ENCODE measurements at places on chromosomes 13 and 19.

DNA sequence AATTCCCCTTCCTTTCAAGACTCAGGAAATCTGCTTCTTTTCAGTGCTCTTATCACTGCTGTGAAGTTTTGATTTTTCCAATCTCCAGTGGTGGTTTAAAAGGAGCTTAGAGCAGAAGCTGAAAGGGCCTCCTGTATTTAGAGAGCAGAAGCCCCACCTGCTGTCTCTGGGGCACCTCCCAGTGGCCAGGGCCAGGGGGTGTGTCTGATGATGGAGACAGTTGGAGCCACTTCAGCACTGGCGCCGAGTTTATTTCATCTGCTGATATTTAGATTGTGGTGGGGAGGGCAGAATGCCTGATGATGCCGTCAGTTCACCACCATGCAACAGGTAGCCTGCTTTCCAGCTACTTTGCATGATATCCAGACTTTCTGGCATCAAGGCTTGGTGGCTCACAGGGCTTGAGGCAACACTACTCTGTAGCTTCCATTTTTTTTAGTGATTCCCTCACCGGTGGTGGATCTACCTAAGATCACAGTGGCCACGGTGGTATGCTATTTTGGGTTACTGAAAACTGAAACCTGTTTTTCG, 371.9 kb downstream of the KCNRG start:
- peak; percentile 56 for DNase-seq

DNA sequence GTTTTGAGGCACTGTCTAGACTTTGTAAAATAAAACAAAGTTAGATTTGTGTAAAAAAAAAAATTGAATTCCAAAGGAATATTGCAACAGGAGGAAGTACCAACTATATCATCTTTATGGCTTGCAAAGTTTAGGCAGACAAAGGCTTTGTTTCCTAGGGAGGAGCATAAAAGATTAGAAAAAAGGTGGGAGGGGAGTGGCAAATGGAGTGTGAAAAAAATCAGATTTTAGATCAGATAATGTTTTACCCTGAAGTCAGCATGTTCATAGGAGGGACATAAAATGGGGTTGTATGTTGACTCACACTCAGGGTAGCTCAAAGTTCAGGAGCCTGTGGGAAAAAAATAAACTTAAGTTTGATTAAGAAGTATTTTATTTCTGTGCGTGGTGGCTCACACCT, 3.7 kb downstream of the ZNF85 start:
- DNase-seq, result no peak

DNA sequence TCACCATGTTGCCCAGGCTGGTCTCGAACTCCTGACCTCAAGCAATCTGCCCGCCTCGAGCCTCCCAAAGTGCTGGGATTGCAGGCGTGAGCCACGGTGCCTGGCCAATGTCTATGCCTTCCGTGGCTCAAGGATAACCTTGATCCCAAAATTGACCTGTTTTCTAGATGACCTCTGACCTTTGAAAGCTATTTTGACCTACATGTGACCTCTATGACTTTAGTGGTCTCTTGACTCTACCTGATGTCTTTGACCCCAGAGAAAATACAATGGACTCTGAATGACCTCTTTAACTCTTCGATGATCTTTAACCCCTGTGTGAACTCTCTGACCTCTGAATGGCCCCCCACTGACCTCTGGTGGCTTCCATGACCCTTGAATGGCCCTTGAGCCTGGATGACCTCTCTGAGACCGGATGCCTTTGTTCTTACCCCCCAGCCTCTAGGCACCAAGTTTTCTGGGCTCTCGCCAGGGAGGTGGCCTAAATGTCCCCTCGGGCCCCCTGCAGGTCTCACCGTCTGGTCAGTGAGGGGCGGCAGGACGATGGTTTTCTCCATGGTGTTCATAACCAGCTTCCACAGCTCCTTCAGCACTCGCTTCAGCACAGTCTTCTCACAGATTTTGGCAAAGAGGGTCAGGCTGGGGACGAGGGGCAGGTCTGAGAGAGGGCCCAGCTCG, 63.7 kb downstream of the UNC13A start:
- no peak for DNase-seq

GRCh38 chr13:80705371-80706163, 364.6 kb upstream of the SPRY2 start:
- no peak for DNase-seq

GRCh38 chr13:74024314-74024713, 109.9 kb downstream of the KLF12 start:
- DNase-seq, result no peak

DNA sequence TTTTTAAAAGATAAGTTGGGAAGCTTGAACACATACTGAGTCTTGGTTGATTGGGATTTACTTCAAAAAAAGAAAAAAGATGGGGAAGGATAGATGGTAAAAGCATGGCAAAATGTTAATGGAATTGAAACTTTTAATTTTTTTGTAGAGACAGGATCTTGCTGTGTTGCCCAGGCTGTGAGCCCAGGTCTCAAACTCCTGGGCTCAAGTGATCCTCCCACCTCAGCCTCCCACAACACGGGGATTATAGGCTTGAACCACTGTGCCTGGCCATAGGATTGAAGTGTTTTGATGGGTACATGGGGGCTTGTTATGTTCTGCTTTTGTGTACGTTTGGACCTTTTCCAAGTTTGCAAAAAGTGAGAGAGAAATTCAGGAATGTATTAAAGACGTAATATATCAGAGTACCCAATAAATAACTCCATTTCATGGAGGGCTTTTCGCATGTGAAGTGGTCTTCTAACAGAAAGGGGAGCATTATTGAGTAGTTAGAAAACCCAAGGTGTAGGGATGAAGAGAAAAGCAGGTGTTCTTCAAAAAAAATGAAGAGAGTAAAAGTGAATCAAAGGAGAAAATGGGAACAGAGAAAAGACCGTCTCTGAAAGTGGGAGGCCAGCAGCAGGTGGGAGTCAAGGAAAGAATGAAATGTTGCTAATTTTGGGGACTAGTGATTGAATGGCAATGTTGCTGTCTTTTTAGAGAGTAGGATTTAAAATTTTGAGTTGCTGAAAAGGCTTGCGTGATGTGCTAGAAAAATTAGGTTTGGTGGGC, 55.2 kb downstream of the GARRE1 start:
- no peak for DNase-seq

DNA sequence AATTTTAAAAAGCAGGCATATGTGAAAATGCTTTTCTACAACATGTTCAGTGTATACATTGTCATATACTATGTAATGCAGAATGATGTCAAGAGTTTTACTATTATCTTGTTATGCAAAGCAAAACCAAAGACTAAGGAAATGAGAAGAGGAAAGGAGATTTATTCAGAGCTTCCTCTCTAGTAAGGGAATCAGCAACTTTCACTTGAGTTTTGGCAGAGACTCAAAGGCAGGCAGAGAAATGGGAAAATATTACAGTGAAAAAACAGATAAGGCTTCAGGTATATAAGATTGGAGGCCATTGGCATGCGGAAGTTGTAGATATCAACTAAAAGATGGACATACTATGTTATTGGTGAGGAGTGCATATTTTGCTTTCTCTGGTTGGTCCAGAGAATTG, 512.0 kb upstream of the PCDH20 start:
- DNase-seq, result no peak

DNA sequence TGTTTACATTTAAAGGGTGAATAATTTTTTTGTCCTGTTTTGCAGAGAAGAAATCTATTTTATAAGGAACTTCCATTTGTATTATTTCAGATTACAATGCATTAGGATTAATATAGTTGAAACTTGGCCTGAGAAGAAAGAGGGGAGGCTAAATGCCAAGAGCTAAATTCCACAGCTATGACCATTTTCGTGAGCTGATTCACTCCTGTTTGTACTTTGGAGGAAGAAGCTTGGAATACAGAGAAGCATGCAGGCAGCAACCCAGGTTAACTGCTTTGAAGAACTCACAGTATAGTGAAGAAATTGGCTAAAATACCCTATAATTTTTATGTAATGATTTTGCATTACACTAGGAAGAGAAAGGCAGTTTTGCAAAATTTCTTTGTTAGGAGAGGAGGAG, 309.4 kb upstream of the KLF12 start:
- DNase-seq, result no peak

GRCh38 chr19:50639121-50640112, at the start of gene SYT3:
Gene SYT3 (minus strand): TSS chr19:50639881. CDS start chr19:50637411, 2,470 bp downstream.
- DNase-seq, result peak; percentile 17

DNA sequence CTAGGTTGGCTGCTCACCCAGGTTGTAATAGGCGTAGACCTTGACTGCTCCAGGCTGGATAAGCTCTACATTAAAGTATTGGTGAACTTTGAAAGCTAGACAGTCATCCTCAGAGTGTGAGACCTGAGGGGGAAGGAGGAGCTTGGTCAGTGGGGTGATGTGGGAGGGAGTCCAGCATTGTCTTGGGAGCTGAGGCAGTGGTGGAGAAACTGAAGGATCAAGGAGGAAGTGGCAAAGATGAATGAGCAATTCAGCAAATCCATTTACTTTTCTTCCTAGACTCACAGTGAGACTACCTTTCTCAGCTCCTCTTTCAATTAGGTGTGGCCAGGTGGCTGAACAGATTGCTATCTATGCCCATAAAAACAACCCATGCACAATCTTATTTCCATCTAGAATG, 10.2 kb upstream of the TNFSF14 start:
- no peak for DNase-seq

DNA sequence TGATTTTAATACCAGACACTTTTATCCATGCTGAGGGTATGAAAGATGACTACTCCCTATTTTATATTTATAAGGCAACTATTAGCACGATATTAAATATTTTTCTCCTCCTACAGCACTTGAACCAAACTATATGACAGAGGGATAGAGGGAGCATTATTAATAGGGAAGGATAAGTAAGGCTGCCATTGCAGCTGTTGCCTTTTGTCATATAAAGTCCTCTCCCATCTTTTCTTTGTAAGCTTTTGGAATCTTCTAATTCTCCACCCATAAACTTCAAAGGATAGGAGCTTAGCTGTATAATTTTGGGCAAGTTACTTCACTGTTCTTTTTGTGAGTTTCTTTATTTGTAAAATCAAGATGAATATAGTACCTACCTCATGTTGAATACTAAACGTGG, 95.4 kb downstream of the ZMYM2 start:
- no peak for DNase-seq

DNA sequence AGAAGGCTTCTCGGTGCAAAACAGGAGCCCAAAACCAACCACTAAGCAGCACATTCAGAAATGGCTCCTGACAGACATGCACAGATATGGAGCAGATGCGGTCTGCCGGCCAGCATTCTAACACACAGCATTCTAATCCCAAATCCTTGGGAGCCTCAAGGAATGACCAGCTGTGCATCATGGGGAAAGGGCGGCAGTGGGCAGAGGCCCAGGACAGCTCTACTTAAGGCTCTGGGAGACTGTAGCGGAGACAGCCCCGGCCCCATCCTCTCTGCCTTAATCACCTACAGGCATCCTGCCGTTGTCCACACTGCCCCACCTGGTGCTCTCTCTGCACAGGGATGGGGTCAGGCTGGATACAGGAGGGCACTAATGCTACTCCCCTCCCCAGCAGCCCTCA, 1016.0 kb downstream of the UQCRFS1 start:
- DNase-seq, result no peak

DNA sequence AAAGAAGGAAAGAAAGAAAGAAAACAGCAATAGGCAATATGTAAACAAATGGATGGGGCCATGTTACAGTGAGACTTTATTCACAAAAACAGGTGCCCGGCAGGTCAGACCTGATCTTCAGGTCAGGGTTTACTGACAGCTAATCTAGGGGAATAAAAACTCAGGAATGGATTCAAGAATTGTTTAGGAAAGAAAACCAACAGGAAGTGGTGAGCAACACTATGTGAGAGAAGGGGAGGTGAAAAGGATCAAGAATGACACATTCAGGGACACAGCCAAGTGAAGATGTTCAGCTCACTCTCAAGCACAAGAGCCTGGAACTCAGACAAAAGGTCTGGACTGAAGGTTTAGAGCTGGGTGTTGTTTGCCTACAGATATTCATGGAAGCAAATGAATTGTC, 244.5 kb downstream of the EFNB2 start:
- no peak for DNase-seq

GRCh38 chr19:32824191-32824751, 45.3 kb downstream of the SLC7A9 start:
- no peak for DNase-seq

- no peak for DNase-seq
Observed at GRCh38 chr13:29993716-29994488, 143.5 kb upstream of the UBL3 start.

- DNase-seq, result no peak
Observed at GRCh38 chr13:110894086-110894485, 20.8 kb downstream of the ANKRD10 start.

- peak; percentile 26 for DNase-seq
Observed at GRCh38 chr19:11130824-11131455, 24.6 kb downstream of the SPC24 start.

- no peak for DNase-seq
Observed at GRCh38 chr19:47107953-47108746, 5.4 kb downstream of the ZC3H4 start.

DNA sequence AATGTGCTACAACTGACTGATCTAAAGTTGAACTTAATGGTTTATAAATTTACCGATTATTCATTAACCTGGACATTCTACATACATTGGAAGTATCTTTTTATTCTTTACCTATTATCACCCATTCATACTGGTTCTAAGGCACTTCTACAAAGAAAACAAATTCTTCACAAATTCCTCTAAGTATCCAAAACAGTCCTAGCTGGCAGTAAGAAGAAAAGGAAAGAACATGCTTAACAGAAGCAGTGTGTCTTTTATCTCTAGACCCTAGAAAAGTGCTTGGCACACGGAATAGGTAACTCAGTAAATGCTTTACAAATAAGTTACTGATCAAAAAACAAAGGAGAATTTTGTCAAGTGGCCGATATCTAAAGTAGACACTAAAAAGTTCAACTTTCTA, 32.8 kb downstream of the TSC22D1 start:
- no peak for DNase-seq

DNA sequence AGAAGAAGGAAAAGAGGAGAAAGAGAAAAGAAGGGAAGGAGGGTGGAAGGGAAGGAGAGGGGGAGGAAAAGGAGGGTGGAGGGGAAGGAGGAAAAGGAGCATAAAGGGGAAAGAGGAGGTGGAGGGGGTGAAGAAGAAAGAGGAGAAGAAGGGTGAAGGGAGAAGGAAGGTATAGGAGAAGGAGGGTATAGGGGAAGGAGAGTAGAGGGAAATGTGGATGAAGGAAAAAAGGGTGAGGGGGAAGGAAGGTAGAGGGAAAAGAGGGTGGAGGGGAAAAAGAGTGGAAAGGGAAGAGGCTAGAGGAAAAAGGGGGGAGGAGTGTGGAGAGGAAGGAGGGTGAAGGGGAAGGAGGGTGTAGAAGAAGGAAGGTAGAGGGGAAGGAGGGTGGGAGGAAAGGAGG, 928.6 kb downstream of the UQCRFS1 start:
- DNase-seq, result no peak
